K562 (cell line): ENCODE measurements at places on chromosomes 13 and 19. TPM values are rescaled to one million over a fixed set of nuclear protein-coding genes. Genes with fewer than 3 reads are reported as not detected.

GRCh38 chr13:110818747-110819146 is 96.1 kb downstream of the ANKRD10 start:
- DNase-seq, result no peak
- no peak overlapping the region for H3K4me3 ChIP-seq
- peaks cover 6% of the 10 kb centered on the region for H3K27me3 ChIP-seq
- peaks cover 6% of the 10 kb centered on the region for H3K4me1 ChIP-seq

- H3K4me1 ChIP-seq, result peaks cover 23% of the 10 kb centered on the region
- H3K36me3 ChIP-seq, result peaks cover 5% of the 10 kb centered on the region; the same call in 2 of the 3 replicates
- H3K27me3 ChIP-seq, result no peaks in the 10 kb centered on the region
- H3K27ac ChIP-seq, result peak overlapping the region; percentile 79
- peak; percentile 69 for DNase-seq
- peak overlapping the region; percentile 71 for H3K4me3 ChIP-seq
Measured at GRCh38 chr19:18589380-18590272, 1.0 kb downstream of the REX1BD start.

SSC5D gene
- total RNA-seq, result 0.67 and 0.71 TPM in 2 replicates

LMTK3 gene
- 10.2 and 12.3 TPM in 2 replicates for total RNA-seq

KASH5 gene
- 0.20 and 0.60 TPM in 2 replicates for total RNA-seq
